ENCODE measurements at places on chromosomes 7 and 10.

DNA sequence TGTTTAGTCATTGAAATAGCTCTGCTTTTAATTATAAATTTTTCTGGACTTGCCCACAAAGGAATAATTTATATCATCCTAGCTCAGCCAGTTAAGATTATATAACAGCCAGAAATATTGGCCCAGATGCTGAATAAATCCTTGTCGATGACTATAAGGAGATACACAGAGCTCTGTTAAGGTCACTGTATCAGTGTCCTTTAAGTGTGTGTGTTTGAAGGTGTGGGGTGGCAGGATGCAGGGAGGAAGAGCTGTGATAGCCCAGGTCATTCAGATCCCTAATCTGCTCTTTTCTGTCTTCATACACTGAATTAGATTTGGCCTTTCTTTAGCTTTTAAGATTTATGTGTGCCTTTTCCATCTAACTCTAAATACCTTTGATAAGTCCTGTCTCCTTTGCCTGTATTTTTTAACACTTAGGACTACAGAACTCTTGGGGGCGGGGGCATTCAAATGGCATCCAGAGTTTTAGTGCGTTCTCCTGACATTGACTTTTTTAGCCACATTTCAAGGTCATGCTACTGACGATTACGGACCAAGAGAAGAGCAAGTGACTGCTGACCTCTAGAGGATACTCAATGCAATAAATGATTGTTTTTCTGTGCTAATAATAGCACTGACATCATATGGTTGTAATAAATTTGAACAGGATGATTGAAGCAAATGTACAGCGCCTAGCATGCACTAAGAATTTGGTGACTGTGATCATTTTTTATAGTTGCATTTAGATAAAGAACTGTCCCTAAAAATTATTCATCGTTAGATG lies 172.3 kb downstream of the CACNB2 start:
- DNase-seq: no peak

DNA sequence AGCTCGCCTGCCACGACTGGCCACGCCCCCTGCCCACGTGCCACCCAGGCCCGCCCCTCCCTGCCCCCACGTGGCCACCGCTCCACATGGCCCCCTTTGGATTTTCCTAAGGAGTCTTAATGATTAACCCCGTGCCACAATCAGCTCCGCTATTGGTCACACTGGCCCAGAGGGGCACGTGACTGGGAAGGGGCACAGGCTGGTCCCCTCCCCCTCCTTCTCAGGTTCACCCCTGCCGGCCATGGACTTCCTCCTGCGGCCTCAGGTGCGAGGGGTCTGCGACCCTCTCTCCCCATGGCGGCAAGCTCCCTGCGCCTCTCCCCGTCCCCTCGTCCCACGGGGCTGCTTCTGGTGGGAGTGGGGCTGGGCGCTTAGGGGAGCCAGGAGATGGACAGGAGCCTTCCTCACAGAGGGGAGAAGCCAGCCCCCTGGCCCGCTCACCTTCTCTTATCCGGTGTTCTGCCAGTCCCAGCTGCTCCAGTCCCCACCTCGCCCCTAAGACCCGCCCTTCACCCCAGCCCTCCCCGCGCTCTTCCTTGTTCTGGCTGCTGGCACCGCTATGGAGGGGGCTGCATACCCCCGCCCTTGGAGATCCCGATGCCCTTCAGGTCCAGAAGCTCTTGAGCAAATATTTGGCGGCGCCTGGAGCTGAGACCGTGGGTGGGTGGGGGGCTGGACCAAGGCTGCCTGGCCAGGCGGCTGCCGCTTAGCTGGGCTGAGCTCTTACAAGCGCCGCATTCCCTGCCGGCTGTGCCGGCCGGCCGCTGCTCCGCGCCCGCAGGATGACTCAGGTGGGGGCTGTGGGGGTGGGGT lies 3.2 kb downstream of the SLC4A2 start:
- peak; percentile 93 for DNase-seq

GRCh38 chr7:30412782-30413504 lies 65.6 kb downstream of the NOD1 start:
- DNase-seq: peak; percentile 86

DNA sequence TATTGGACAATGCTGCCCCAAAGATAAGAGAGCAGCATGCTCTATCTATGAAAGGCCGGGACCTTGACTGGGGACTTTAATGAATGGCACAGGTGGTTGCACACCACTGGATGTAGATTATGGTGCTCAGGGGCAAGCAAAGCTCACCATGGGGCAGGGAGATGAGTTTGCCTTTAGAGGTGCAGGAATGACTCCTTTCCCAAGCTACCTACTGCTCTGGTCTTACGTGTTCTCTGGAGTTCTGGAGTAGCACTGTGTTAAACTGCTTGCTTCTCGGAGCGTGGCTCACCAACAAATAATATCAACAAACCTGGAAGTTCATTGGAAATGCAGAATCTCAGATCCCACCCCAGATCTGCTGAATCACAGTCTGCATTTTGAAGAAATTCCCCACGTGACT lies 445.3 kb downstream of the RPS24 start:
- DNase-seq: no peak

GRCh38 chr10:60957667-60958221 lies 13.8 kb upstream of the RHOBTB1 start:
- no peak for DNase-seq

DNA sequence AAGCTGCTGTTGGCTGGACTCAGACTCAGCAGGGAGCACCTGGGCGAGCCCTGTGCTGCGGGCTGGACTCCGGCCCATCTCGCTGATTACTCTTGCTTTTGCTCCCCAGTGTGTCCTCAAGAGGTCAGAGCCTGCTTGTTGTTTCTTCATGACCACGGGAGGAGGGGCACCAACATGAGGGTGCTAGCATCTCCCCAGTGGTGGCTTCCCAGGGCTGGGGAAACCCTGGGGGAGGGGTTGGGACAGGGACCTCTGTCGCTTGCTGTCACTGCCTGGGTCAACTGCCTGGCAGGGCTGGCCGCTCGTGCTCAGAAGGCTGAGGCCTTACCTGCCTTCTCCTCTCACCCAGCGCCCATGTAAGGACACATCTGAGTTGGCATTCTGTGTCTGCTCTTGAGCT lies 152.3 kb upstream of the SHH start:
- no peak for DNase-seq

- no peak for DNase-seq
Observed at GRCh38 chr7:124480036-124480820, 285.4 kb downstream of the GPR37 start.

- no peak for DNase-seq
Observed at GRCh38 chr7:30684351-30684750, 2.1 kb upstream of the CRHR2 start.

- no peak for DNase-seq
Observed at GRCh38 chr7:26328498-26329390, 37.1 kb downstream of the SNX10 start.

GRCh38 chr7:77606562-77606961 lies 69.5 kb downstream of the PTPN12 start:
- DNase-seq: no peak

- no peak for DNase-seq
Observed at GRCh38 chr10:65196111-65196510, 1674.9 kb downstream of the REEP3 start.

- DNase-seq: no peak
Observed at GRCh38 chr7:146401939-146402338, 285.3 kb downstream of the CNTNAP2 start.

DNA sequence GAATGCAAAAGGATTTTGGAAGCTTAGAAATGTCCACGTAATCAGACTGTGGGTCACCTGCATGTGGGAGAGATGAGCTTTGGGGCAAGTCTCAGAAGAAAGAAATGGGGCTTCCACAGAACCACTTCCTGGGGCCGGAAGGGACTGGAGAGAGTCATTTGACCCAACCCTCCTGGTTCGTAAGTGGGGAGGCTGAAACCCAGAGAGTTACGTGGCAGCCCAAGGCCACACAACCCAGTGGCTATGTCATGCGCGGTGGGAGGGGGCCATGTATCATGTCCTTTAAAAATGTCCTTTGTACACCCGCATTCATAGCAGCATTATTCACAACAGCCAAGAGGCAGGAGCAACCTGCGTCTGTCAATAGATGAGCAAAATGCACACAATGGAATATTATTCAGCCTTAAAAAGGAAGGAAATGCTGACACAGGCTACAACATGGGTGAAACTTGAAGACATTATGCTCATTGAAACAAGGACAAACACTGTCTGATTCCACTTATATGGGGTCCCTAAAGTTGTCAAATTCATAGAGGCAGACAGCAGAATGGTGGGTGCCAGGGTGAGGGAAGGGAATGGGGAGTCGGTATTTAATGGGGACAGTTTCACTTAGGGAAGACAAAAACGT lies 15.1 kb downstream of the CAMK2B start:
- DNase-seq: no peak

DNA sequence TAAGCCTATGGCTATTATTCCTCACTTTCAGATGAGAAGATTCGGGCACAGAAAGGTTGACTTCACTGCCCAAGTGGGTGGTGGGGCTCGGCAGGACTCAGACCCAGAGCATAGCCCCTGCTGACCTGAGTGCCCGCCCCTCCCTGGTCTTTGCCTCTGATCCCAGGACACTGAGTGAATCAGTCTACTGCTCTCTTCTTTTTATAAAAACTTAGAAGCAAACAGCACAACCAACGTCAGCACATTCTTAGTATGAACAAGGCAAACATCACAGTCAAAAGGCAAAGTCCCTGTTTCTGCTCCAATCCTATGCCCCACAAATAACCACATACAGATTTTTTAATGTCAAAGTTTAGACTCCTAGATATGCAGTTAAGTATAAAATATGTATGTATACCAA lies 237.8 kb downstream of the ZMYND11 start:
- DNase-seq: no peak

GRCh38 chr10:48602401-48603135 lies 2.3 kb downstream of the ARHGAP22 start:
- DNase-seq: no peak

DNA sequence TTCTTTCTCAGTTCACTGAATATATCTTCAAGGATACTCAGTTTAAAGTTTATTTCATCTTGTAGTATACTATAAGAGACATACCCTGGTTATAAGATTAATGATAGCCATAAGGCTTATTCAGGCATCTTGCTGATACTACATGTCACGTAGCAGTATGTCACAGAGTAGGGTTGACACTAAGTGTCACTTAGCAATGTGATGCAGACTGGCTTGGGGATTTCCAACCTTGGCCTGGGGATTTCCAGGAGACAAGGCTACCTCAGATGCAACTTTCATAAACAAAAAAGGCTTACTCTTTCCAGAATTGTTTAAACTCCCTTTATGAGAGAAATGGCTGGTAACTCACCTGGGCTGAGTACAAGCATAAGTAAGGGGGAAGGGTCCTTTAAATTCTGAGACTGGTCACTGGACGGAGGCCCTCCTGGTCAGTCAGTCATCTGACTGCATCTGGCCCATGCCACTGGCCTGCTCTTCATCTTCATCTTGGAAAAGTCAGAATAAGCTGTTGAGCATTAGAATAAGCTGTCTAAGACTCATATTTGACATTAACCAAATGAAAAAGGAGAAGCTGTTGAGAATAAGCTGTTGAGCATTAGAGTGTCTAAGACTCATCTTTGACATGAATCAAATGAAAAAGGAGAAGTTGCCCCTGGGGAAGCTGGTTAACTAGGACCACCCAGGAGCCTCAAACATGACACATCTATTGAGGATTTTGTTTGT lies 9.5 kb downstream of the SLC13A1 start:
- no peak for DNase-seq

DNA sequence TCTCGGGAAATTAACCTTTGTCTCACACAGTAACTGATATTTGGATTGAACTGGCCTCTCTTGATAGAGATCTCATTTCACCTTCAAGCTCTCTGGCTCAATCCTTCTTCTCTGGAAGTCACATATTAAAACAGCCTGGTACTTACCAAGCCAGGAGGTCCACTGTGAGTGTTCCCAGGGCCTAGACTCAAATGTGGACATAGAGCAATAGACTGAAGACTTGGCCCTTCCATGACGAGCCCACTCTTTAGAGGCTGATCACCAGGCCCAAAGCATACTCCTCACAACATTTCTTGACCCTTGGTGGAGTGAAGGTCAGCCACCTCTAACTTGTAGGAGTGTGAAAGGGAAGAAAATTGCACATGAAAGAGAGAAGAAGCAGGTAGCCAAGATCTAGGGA lies 38.5 kb downstream of the COL1A2 start:
- no peak for DNase-seq

GRCh38 chr10:28595613-28596012 lies 62.7 kb downstream of the WAC start:
- DNase-seq: no peak

DNA sequence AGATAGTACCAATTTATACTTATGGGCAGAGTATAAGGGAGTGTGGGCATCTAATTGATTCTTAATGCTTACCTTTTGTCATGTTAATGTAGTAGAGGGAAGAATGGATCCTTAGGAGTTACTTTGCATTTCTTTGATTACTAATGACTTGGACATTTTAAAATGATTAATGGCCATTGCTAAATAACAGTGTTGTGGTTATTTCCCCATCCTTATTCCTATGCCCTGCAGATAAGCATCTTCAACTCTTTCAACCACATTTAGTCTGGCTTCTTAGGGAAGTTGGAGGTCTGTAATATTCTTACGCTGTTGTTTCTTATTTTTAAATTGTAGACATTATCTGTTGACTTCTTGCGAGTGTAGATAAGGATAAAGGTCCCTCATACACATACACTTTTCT lies 37.2 kb downstream of the KAT6B start:
- DNase-seq: no peak

DNA sequence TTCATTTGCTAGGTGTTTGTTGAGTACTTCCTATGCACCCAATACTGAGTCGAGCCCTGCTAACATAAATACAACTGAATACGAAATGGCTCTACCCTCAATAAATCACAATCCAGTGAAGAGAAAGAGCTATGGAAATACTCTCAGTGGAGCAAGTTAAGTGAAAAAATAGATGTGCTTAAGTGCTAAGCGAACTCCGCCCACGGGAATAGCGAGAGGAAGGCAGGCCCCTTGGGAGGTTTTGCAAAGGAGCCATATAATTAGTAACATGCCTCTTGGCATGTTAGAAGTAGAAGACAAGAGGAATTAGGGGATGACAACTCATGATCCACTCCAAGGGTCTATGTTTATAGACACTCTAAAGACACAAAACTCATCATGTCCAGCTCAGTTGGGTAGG lies 42.8 kb upstream of the TSPAN33 start:
- DNase-seq: no peak

GRCh38 chr10:54585572-54585971 lies 215.5 kb downstream of the PCDH15 start:
- no peak for DNase-seq

DNA sequence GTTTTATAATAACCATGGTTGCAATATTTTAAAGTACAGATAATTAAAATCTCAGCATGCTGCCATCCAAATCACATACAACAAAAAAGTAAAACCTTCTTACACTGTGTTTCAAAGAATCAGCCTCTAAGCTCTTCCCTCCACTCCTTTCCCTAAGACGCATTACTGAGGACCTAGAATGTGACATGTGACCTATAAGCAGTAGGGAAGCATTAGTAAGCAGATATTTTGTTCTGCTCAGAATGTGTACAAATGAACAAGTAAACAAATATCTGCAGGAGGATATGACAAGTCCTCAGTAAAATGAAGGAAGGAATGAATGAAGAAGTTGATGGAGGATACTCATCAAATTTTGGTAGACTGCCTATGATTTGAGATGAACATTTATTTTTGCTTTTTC lies 49.1 kb downstream of the RAB11FIP2 start:
- no peak for DNase-seq

Data from kidney (tissue), 22 donors.